ENCODE measurements at places on chromosomes 1 and 21.

DNA sequence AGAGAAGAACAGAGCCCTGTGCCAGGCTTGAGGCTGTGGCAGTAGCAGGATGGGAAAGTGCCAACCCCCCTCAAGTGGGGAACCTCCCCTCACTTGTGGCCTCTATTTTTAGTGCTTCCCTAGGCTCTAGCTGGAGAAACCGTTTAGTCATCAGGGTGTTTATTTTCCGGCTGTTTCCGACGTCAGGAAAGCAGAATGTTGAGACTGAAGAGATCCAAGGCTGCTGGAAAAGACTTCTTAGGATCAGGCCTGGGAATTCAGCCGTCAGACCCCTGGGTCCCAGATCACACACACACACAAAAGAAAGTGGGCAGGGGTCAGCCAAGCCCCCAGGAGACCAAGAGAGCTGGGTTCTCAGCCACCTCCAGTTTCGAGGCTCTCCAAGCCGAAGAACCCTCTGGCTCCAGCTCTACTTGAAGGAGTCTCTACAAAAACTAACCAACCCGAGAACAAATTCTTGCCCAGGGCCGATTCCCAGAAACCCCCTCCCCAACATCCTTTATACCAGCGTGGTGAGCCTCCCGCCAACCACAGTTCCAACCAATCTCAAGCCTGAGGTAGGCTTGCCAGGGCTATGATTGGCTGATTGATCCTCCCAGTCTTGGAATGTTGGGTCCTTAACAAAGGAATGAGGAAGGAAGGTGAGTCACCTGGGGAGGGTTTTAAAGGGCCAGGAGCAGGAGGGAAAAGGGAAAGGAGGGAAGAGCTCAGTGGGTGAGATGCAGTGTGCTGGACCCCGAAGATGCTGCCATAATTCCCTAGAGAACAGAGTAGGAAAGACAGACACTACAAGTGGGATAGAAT, 2.5 kb upstream of the MEF2D start:
- peak; percentile 94 for DNase-seq

DNA sequence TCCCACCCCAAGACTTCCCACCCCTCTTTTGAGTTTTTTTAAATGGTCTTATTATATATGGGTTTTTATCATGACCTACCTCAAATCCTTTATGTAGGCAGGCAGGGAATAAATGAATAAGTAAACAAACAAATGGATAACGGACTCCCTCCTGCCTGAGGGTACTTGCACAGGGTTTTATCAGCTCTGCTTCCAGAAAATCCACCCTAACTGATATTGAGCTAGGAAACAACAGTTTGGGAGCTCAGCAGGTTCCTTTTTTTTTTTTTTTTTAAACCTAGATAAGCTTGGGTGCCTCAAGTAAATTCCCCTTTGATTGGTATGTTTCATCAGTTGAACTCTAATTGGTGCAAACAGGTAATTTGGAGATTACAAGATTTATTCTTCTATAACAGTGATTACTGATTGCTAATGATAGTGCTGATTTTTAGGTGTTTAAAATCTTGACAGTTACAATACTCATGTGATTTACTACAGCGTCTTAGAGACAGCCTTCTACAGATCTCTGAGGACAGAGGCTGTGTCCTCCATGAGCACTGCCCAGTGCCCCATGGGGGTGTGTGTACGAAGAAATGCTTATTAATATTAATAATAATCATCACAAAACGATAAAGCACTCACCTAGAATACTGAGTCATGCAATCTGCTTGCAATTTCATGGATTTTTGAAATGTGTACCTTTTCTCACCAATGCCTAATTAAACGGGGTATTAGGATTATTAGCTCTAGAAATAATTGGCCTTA, 347.4 kb downstream of the RRAGC start:
- no peak for DNase-seq

GRCh38 chr1:8259498-8260290, 58.2 kb upstream of the SLC45A1 start:
- DNase-seq = peak; percentile 82

- no peak for DNase-seq
Observed at GRCh38 chr1:214546886-214547641, 4.3 kb downstream of the PTPN14 start.

DNA sequence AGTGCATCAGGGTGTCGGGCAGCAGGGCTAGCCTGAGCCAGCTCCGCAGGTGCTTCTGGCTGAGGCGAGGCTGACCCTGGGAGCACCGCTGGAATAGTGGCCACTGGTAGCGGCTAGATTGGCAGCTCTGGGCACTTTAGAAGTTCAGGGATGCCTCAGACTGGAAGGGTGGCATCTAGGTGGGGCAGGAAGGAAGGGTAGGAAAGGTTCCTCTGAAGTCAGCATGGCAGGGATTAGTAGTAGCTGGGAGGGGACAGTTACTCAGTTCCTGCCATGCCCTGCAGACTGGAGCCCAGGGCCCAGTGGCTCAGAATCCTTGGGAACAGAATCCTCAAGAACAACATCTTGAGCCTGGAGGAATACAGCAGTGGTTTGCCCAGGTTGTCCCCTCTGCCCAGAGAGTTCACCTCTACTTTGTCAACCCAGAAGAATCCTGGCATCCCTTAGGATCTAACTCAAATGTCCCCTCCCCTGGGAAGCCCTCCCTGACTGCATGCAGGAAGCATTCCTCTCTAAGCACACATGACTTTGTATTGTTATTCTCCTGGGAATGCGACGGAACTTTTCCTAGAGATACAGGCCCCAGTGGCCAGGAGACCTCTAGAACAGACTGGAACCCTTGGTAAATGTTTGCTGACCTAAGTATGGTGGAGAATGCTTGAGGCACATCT, 39.5 kb upstream of the BCAR3 start:
- no peak for DNase-seq

GRCh38 chr1:1259951-1260600, 13.6 kb upstream of the C1QTNF12 start:
- DNase-seq = no peak

DNA sequence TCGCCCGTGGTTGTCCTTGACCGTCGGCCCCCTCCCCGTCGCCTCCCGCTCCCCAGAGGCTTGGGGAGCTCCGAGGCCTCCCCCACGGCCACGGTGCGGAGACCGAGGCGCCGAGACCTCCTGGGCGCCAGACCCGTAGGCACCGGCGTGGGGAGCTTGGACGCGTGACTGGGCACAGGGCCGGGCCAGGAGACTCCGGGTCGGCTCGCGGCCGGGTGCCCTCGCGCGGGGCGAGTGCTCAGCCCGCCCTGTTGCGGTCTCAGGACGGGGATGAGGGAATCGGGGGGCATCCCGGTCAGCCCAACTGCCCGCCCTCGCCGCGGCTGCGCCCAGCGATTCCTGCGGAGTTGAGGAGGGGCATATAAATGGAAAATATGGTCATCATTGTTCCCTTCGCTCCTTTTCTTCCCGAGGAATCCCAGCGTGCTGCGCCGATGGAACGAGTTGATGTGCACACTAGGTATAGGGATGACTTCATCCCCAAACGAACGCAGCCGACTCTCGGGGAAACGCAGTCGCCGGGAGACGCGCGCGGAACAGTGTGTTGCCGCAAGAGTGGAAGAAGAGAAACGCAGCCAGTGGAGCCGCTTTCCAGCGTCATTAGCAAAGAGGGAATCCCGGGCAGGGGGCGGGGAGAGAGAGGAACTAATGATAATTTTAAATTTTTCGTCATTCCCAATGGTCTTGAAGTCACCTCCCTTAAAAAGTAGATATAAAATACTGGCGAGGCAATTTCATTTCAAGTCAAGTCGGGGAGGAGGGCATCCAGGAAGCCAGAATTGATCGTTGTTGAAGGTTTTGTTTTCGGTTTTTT, 747 bp upstream of the ENAH start:
- DNase-seq = peak; percentile 72

DNA sequence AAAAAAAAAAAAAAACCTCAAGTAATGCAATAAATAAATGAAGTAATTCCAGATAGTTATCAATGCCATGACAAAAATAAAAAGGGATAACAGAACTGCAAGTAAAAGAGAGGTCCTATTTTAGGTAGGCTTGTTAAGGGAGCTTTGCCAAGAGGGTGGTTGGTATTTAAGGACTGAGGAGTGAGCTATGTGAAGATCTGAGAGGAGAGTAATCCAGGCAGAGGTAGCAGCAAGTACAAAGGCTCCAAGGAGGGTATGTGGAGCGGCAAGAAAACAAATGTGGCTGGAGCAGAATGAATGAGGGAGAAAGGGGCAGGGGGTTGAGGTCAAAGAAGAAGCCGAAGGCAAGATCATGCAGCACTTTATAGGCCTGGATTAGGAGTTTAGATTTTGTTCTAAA, 59.9 kb upstream of the CDC42BPA start:
- no peak for DNase-seq

DNA sequence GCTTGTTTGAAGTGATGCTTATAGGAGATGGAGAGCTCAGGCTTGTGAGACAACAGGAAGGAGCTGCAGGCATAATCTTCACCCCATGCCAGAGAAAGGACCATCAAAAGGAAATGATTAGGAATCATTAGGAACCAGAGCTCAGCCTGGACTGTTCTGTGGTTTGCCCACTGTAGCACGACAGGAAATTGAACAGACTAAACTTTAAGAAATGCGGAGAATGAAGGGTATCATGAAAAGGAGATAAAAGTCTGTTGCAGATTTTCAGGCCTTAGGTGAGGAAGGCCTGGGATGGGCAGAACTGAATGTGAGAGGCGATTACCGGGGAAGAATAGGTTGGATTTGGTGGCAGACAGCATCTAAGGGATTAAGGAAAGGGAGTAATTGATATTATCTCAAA, 292.0 kb upstream of the PLXNA2 start:
- DNase-seq = peak; percentile 1

GRCh38 chr1:165852871-165853270, 25.5 kb downstream of the UCK2 start:
- no peak for DNase-seq

- DNase-seq = no peak
Observed at GRCh38 chr1:197041486-197042353, 25.3 kb downstream of the F13B start.

DNA sequence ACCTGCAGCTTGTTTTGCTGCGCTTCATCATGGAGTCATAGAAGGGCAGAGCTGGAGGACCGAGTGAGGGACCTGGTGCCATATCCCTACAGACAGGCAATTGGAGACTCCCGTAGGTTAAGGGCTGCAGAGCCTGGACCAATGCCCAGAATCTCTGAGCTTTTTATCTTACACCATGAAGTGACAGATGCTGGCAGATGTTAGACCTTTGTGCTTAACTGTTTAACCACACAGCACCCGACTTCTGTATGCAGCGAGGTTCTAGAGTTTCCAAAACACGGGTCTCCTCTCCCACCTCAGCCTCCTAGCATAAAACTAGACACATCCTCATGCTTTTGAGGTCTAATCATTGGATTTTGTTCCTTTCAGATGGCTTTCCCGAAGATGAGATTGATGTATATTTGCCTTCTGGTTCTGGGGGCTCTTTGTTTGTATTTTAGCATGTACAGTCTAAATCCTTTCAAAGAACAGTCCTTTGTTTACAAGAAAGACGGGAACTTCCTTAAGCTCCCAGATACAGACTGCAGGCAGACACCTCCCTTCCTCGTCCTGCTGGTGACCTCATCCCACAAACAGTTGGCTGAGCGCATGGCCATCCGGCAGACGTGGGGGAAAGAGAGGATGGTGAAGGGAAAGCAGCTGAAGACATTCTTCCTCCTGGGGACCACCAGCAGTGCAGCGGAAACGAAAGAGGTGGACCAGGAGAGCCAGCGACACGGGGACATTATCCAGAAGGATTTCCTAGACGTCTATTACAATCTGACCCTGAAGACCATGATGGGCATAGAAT, 47.6 kb downstream of the B3GALT5 start:
- peak; percentile 90 for DNase-seq

Data from astrocyte (in vitro differentiated cells and primary cell).